ENCODE measurements at places on chromosomes 2 and 18.

- H3K27ac ChIP-seq: no peak overlapping the region
- H3K27me3 ChIP-seq: no peaks in the 10 kb centered on the region
- peaks cover 3% of the 10 kb centered on the region for H3K4me1 ChIP-seq
- DNase-seq: no peak
- H3K36me3 ChIP-seq: peaks cover 27% of the 10 kb centered on the region
Observed at GRCh38 chr18:35467624-35468016, 30.1 kb downstream of the INO80C start.

DNA sequence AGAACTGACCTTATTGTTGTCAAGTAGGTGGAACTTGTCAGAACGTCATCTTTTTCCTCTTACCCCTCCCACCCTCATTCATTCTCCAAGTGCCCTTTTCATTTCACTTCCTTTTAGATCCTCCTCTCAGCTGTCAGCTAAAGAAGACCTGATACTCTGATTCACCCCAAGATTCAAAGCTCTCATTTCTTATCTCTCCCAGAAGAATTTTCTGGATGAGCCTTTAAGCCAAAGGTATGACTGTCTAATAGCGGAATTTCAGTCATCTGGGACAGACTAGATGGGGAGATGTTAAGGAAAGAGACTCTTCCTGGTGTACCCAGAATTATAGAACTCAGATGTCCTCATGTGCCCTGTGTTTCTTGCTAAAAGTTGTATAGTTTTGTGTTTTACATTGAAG lies 53.9 kb downstream of the TCF7L1 start:
- H3K27me3 ChIP-seq: no peaks in the 10 kb centered on the region
- DNase-seq: no peak
- no peaks in the 10 kb centered on the region for H3K36me3 ChIP-seq
- H3K4me1 ChIP-seq: peaks cover 4% of the 10 kb centered on the region

- no peaks in the 10 kb centered on the region for H3K36me3 ChIP-seq
- H3K27ac ChIP-seq: no peak overlapping the region
- no peaks in the 10 kb centered on the region for H3K27me3 ChIP-seq
- H3K4me3 ChIP-seq: no peak overlapping the region
- no peak for DNase-seq
Observed at GRCh38 chr2:135337071-135337470, 193.9 kb downstream of the ZRANB3 start.

GRCh38 chr2:32452338-32453064 lies 95.7 kb downstream of the BIRC6 start:
- DNase-seq: no peak
- H3K27ac ChIP-seq: no peak overlapping the region
- peaks cover 11% of the 10 kb centered on the region for H3K36me3 ChIP-seq
- no peaks in the 10 kb centered on the region for H3K4me1 ChIP-seq
- H3K4me3 ChIP-seq: no peak overlapping the region

- H3K4me1 ChIP-seq: peaks cover 4% of the 10 kb centered on the region
- no peaks in the 10 kb centered on the region for H3K36me3 ChIP-seq
- peak overlapping the region; percentile 4 for H3K27ac ChIP-seq
- no peak overlapping the region for H3K4me3 ChIP-seq
- DNase-seq: no peak
Observed at GRCh38 chr2:225008179-225008856, 34.0 kb downstream of the DOCK10 start.

DNA sequence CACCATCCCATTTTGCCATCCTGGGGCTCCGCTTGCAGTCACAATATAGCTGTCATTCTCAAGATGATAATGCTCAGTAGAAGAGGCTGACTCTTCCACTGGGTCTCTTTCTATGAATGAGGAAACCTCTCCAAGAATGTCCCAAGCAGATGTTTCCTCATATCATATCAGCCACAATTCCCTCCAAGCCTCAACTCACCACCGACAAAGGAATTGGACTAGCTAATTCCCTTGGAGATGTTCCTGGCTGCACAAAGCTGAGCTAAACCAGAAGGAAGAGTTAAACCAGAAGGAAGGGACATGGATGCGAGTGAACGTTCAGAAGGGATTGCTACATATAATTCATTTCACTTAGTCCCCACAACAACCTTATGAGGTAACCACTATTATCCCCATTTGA lies 65.0 kb upstream of the NPAS2 start:
- DNase-seq: no peak
- no peaks in the 10 kb centered on the region for H3K36me3 ChIP-seq
- H3K27ac ChIP-seq: no peak overlapping the region
- no peaks in the 10 kb centered on the region for H3K4me1 ChIP-seq
- H3K4me3 ChIP-seq: no peak overlapping the region

- DNase-seq: no peak
- H3K4me3 ChIP-seq: no peak overlapping the region
- peaks cover 44% of the 10 kb centered on the region for H3K27me3 ChIP-seq
Observed at GRCh38 chr2:70643715-70644114, 90.1 kb upstream of the TGFA start.

- no peak overlapping the region for H3K27ac ChIP-seq
- H3K4me1 ChIP-seq: peaks cover 2% of the 10 kb centered on the region
- peaks cover 43% of the 10 kb centered on the region for H3K36me3 ChIP-seq
- no peak overlapping the region for H3K4me3 ChIP-seq
- peaks cover 4% of the 10 kb centered on the region for H3K27me3 ChIP-seq
Observed at GRCh38 chr2:232339121-232340081, 39.1 kb upstream of the ALPP start.

GRCh38 chr2:189411860-189412259 lies 29.4 kb upstream of the WDR75 start:
- H3K4me3 ChIP-seq: no peak overlapping the region
- H3K27me3 ChIP-seq: no peaks in the 10 kb centered on the region
- H3K4me1 ChIP-seq: no peaks in the 10 kb centered on the region
- H3K27ac ChIP-seq: peak overlapping the region; percentile 30

GRCh38 chr2:97741686-97742085 lies 28.3 kb downstream of the ZAP70 start:
- peaks cover 7% of the 10 kb centered on the region for H3K4me1 ChIP-seq
- no peak for DNase-seq
- H3K4me3 ChIP-seq: no peak overlapping the region
- no peak overlapping the region for H3K27ac ChIP-seq
- peaks cover 19% of the 10 kb centered on the region for H3K36me3 ChIP-seq

DNA sequence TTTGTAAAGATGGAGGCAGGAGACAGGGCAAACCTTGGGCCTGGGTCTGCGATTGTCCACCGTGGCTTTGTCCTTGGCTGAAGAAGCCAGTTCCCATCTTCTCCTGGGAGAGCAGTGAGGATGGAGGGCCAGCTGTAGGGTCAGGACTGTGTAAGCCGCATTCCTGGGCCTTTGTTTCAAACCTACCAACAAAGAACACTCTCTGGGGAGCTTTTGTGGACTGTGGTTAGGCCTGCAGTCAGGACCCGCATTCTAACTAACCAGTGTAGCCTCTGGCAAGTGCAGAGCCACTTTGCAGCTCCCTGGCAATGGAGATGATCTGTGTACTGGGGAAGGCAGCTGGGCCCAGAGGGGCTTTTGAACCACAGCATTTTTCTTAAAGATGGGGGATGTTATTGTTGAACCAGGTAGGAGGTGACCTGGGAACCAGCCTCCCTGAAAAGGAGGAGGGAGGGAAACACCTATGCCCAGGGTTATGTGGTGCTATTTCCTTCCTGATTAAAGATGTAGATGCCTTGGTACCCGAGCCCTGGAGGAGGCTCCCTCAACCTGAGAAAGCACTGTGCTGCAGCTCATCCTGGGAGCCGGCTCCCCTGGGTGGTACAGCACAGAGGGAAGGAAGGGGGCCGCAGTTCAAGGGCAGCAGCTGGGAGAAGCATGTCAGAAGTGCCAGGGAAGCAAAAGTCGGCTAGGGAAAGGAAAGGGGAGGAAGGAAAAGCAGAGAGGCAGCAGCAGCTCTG lies 12.7 kb upstream of the SMAD4 start:
- peaks cover 6% of the 10 kb centered on the region for H3K36me3 ChIP-seq
- no peak for DNase-seq
- H3K27ac ChIP-seq: no peak overlapping the region
- H3K4me3 ChIP-seq: no peak overlapping the region

DNA sequence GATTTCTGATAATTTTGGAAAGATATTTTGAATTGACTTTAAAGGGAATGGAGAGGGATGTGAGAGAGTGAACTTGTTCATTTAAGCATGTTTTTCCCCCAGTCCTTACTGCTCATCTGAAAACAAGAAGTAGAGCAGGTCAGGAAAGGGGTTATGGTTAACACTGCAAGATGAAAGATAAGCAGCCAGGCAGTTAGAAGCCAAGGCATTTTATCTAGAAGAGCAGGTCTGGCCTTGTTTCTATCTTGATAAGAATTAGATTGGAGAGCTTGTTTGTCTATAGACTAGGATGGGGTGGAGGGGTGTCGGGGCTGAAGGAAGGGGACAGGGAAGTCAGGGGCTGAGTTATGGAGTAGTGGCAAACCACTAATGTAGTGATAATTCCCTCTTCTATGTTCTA lies 171.6 kb downstream of the IKZF2 start:
- no peak overlapping the region for H3K27ac ChIP-seq
- no peaks in the 10 kb centered on the region for H3K36me3 ChIP-seq
- H3K4me3 ChIP-seq: no peak overlapping the region

- no peaks in the 10 kb centered on the region for H3K27me3 ChIP-seq
- H3K4me1 ChIP-seq: peaks cover 11% of the 10 kb centered on the region
- no peaks in the 10 kb centered on the region for H3K36me3 ChIP-seq
Observed at GRCh38 chr2:8456151-8457091, 225.4 kb upstream of the ID2 start.

GRCh38 chr2:34785206-34785785 lies 1186.2 kb upstream of the FAM98A start:
- DNase-seq: no peak
- H3K4me3 ChIP-seq: no peak overlapping the region
- no peaks in the 10 kb centered on the region for H3K36me3 ChIP-seq
- no peaks in the 10 kb centered on the region for H3K27me3 ChIP-seq
- H3K27ac ChIP-seq: no peak overlapping the region

Data from mesenchymal stem cell (in vitro differentiated cells and primary cell).